HEK293T (cell line): ENCODE measurements at places on chromosomes 11 and 22.
A peak's percentile ranks its signal among the peaks of the same experiment; 100 is the strongest.

- no peak for DNase-seq
Measured at GRCh38 chr11:12725055-12725862, 51.0 kb downstream of the TEAD1 start.

- no peak for DNase-seq
Measured at GRCh38 chr11:134785059-134785458, 373.0 kb upstream of the B3GAT1 start.

DNA sequence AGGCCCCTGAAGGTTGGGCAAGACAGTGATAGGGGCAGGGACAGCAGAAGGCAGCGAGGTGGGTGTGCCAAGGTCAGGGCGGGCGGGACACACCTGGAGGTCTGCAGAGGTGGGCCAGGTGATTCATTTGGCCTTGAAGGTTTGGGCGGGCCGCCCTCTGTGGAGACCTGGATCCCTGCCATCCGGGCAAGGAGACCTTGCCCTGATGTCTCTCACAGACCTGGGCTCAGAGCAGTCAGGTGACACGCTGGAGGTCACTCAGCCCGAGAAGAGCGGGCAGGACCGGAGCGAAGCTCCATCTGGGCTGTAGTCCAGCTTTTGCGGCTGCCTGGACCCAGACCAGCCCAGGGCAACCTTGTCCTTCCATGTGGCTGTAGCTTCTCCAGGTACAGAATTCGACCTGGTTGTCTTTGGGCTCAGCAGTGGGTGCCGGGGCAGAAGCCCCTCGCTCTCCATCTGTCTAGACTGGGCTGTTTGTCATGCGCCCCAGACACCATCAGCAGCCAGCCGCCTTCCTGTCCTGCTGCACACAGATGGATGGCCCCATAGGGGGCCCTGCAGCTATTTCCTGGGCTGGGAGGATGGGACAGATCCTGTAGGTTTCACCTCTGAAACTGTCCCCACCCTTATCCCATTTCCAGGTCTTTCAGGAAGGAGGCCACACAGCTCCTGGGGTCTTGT is 3.1 kb downstream of the MRGPRG start:
- no peak for DNase-seq

DNA sequence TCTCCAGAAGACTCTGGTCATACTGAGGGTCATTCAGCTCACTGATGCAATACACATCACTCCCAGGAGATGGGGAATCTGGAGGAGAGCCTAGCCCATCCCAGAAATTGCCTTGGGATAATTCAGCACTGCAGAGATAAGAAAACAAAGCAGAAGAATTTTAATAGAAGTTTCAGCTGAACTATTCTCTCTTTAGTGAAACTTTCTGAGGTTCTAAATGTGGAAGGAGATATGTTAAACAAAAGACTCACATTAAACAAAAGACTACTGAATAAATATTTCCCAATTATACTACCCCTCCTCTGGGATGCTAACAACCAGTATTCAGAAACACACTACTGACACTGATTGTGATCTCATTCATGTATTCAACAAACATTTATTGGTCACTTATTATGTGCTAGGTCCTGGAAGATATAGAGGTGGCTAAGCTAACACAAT is 47.8 kb downstream of the C2CD3 start:
- DNase-seq = no peak

DNA sequence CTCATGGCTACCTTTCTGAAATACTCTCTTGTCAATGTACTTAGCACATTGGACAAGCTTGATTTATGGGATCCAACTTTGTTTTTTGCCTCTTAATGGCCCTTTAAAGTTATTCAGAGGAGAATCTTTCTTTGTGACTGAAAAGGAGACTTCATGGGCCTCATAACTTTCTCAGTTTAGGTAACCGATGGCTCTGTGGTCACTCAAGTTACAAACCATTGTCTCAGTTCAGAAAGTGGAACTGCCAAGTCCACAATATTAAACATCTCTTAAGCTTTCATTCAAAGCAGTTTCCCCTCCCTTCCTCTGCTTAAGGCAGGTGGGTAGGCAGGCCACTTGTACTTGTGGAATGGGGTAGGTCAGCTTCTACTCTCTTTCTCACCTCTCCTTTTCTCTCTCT is 12.3 kb upstream of the ARL14EP start:
- DNase-seq = no peak

DNA sequence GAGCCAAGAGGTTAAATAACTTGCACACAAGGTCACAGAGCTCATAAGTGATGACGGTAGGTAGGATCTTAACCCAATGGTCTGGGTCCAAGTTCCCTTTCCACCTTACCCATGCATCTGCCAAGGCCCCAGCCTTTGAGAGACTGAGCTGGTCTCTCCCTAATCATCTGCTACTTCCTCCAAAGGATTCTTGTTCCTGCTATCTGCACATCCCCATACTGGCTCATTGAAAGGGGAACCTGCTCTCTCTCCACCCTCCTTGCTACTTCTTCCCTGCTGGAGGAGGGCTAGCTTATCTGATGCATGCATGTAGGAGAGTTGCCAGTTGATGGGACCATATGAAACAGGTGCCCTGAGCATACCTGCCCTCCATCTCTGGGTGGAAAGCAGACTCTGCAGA is 47.7 kb downstream of the COMMD9 start:
- DNase-seq = no peak

GRCh38 chr11:64098318-64098831 is 62.6 kb downstream of the FLRT1 start:
- DNase-seq = no peak

DNA sequence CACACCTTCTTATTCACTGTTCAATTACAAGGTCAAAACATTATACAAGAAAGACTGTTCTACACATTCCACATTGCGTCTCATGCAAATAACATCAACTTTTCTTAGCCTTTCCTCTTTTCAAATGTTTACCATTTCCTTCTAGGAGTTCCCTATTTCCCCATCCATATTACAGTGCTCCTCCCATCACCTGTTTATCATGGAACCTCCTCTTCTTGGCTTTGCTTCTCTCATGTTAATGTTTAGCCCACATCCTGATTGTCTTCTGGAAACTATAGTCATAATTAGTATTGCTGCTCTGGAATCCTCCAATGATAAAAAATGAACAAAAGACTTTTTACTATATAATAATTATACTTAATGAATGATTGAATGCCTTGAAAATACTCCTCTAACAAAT is 21.3 kb downstream of the OR52E1 start:
- DNase-seq = no peak

- no peak for DNase-seq
Measured at GRCh38 chr11:112663947-112664634, 297.1 kb upstream of the NCAM1 start.

DNA sequence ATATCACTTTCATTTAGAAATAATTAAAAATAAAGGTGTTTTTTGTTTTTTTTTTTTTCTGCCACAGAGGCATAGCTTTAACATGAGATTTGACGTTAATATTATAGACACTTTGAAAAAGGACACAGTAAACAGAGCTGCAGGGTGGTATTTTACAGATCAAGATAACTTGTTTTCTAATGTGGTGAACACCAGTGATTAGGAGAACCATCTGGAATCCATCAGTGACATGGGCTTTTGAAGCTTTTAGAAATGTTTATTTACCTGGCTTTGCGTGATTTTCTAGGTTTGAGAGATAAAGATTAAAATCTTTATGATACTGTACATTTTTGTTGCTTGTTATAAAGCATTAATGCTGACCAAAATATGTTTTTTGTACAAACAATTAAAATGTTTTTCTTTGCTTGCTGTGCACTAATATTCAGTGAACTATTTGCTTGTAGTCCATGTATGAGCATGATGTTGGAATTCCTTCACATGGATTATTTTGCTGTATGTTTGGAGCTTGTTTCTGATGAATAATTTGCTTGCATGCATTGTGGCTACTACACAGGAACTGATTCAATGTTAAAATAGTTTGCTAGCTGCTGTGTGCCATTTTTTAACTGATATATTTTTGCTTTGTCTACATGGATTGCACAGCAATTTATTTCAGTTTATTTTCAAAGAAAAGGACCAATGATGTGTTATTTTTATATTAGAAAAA is 352.1 kb upstream of the NARS2 start:
- no peak for DNase-seq

- DNase-seq = no peak
Measured at GRCh38 chr22:37406441-37407235, 20.6 kb downstream of the ELFN2 start.

DNA sequence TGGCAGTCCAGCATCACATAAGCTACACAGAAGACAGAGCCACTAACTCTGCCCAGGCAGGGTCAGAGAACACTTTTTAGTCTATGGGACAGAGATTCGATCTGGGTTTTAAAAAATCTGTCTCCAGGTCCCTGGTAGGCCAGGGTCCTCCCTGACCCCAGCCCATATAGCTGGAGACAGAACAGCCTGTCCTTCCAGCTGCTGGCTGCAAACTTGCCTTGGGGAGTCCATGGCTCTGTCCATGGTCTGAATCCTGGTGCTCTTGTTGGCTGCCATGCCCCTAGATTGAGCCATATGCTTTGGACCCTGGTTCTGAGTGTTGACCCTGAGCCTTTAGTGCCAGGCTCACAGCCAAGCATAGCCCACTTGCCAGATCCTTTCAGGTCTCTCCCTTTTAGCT is 13.3 kb upstream of the LIPT2 start:
- no peak for DNase-seq

DNA sequence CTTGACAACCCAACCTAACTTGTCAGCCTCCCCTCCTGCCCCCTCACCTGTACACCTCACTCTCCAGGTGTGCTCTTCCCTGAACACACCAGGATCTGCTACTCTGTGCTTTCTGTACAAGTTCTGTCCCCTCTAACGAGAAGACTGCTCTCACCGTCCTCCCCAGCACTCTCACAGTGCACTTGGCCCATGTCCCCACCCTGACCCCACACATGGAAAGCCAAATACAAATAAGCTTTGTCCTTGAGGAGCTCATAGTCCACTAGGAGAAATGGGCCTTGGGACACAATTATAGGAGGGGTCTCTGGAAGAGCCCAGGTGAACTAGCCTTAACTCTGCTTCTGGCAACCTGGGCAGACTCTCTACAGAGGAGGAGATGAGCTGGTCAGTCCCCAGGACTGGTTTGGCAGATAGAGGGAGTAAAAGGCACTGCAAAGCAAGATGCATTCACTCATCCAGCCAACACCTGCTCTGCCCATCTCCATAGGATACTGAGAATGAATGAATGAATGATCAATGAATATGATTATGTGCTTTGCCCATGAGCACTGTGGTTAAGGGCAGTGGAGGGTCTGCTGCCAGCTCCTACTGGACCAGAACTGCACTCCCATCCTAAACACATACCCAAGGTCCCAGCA is 9.9 kb downstream of the NIPSNAP1 start:
- DNase-seq = no peak

GRCh38 chr11:119373921-119374631 is 7.4 kb downstream of the USP2 start:
- peak; percentile 78 for DNase-seq

DNA sequence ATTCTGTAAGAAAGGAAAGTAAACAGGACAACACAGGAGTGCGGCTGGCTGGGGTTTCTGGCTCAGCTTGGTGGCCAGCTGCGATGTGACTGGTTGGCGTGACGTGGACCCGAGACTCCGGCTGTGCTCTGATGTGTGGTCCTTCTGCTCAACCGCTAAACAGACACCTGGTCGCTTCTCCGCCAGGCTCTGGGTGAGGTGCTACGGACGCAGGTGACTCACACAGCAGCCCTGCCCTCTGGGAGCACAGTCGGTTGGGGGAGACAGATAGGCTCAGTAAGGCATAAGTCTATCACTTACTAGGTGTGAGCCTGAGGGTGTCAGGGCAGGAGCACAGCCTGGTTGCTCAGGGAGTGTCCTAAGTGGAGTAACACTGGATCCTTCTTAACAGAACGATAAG is 8.2 kb downstream of the RTL6 start:
- no peak for DNase-seq

- DNase-seq = no peak
Measured at GRCh38 chr11:102464859-102465500, 12.4 kb upstream of the TMEM123 start.

GRCh38 chr22:23767673-23768548 is at the start of gene CHCHD10:
Gene CHCHD10, minus strand, starts transcription at chr22:23767972. Its CDS starts 98 bp downstream, at chr22:23767874.
- peak; percentile 92 for DNase-seq
